ENCODE measurements at places on chromosomes 5 and 9.

DNA sequence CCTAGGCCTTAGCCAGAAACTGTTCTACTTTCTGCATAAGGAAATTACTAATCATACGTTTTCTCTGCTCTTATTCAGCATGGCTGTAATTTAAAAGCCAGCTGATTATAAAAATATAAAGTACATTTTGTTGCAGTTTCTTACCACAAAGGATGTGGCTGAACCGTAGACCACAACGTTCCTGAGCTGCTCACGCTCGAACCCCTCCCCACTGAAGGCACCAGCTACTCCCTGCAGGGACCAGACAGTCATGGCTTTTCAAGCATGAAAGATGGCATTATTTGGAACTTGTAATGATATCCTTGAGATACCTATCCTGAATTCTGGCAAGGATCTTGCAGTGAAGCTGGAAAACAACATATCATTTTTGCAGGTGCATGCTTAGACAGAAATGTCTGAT is 91.8 kb upstream of the DMRT1 start:
- no peak for DNase-seq

DNA sequence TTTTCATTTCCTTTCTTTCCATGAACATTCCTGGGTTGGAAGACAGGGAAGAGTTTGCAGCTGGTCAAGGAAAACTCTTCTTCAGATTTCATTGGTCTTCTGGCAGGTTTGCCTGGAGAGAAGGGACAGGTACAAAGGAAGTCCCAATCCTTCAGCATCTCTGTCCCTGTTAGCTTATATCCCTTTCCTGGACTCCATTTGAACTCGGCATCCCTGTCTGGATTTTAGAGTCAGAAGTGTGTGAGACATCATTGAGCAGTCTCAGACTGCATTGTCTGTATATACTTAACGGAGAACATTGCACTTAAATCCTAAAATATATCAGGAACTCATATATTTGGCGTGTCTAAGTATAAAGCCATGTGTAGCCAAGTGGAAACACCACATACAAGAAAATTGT is 54.9 kb downstream of the ADGRV1 start:
- no peak for DNase-seq

DNA sequence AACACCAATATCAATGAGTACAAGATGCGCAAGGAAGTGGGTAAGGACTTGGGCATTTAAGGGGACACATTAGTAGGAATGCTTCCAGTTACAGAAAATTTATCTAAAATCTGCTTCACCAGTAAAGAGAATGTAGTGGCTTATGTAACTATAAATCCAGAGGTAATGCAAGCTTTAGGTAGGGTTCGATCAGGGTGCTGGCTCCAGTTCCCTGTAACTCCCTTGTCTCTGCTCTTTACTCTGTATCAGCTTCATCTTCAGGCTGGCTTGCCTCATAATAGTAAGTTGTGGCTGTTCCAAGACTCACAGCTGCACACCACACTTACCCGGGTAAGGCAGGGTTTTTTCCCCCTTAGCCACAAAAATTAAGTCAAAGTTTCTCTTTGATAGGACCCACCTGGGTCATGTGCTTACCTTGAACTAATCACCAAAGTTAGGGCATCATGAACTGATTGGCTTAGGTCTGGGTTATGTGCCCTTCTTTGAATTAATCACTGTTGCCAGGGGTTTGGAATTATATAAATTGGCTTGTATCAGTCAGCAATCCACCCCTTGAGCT is 35.5 kb downstream of the ARHGEF37 start:
- no peak for DNase-seq

DNA sequence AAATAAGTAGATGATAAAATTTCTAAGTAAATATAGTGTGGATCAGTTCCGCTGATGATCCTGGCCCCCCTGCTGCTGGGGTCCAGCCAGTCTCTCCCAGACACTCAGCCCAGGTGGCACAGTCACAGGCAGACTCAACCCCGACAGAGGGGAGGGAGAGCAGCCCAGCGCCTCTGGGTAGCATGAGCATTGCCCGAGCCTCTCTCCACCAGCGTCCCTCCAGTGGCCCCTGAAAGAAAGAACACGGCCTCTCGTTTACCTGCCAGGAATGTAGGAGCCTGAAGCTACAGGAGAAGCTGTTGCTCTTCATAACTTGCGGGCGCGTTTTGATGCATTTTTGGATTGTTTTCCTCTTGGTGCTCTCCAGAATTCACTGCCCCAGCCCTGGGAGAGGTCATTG is 68.8 kb upstream of the ICE1 start:
- no peak for DNase-seq

GRCh38 chr5:61184708-61185107 is 22.4 kb upstream of the SMIM15 start:
- DNase-seq, result no peak

DNA sequence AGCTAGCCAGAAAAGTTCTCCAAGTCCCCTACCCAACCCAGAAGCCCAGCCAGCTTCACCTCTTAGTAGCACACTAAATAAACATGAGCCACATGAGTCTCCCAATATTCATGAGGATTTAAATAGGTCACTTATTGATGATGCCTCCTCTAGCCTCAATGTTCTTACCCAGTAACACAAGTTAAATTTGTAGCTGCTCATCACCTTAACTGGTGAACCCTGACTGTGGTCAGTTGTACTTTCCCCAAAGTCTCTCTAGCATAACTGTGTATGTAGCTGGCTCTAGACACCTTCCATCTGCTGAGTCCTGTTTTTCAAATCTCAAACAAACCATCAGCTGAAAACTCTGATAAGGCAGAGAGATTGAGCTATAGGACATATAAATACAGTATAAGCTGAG is 100.3 kb upstream of the ELAVL2 start:
- DNase-seq, result no peak

Data from effector CD8-positive, alpha-beta T cell (primary cell).